ENCODE measurements at places on chromosomes 1 and 21.

DNA sequence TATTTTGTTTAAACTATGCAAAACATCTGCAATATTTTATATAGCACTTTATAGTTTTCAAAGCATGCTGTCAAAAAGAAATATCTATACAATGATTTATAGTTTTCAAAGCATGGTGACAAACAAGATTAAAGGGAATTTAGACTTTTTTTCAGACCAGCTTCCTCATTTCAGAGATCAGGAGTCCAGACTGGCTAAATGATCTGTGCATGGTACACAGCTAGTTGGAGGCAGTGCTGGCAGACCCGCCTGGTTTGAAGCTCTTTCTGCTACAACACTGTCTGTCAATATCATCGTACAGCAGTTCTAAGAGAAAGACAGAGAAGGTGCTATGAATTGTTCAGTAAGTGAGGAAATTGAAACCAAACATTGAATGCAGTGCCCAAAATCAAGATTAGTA is 479.0 kb downstream of the PTBP2 start:
- no peak for DNase-seq

DNA sequence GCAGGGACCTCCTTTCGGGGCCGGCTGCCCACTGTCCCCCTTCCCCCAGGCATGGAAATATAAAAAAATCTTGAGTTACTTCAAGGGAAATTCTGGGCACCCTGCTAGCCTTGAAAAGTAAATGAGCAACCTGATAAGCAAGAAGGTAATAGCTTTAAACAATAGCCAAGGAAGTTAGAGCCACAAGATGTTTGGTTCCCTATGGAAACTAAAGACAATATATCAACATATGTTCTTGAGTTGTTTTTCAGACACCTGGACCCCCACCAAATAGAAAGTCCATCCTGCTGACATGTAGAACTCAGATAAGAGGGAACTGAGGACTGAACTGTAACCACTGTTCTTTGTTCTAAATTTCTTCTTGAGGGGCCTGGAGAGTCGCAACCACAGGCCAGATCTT is 19.3 kb upstream of the SLC35A3 start:
- DNase-seq, result no peak

- no peak for DNase-seq
These were observed 57.1 kb downstream of the DDAH1 start for GRCh38 chr1:85407746-85408377.

- no peak for DNase-seq
These were observed 12.3 kb upstream of the TARS2 start for GRCh38 chr1:150474869-150475268.

DNA sequence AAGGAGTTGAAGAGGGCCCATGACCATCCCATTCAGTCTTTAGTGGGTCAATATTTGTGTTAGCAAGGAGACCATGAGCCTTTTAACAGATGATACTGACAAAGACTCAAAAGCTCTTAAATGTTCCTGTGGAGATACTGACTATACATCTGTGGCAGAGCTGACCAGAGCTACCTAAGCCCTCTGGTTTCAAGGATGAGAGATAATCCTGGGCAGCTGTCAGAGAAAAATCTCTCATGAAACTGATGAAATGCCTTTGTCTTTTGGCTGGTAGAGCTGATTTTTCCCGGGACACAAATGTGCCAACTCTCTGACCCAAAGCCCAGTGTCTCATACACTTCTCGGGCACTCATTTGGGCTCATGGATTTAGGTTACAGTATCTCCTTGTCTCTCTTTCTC is 100.9 kb downstream of the XCL2 start:
- no peak for DNase-seq

- peak; percentile 15 for DNase-seq
These were observed 26.4 kb downstream of the USP48 start for GRCh38 chr1:21756393-21757089.

GRCh38 chr1:34144766-34145165 is 20.3 kb downstream of the CSMD2 start:
- DNase-seq, result no peak

GRCh38 chr1:232109391-232109790 is 482.8 kb downstream of the DISC1 start:
- DNase-seq, result no peak

DNA sequence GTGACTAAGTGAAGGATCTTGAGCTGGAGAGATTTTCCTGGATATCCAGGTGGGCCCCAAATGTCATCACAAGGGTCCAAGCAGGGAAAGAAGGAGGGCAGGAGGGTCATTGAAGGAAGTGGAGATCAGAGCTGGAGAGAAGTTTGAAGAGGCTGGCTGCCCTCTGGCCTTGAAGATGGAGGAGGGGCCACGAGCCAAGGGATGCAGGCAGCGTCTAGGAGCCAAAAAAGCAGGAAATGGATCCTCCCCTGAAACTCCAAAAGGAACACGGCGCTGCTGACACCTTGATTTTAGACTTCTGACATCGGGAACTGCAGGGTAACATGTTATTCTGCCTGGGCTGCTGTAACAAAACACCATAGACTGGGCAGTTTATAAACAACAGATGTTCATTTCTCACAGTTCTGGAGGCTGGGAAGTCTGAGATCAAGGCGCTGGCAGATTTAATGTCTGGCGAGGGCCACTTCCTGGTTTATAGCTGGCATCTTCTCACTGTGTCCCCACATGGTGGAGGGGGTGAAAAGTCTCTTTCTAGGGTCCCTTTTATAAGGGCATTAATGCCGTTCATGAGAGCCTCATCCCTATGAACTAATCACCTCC is 28.8 kb upstream of the ZBTB21 start:
- DNase-seq, result peak; percentile 90

- DNase-seq, result no peak
These were observed 31.4 kb downstream of the OLFM3 start for GRCh38 chr1:101965341-101965740.

DNA sequence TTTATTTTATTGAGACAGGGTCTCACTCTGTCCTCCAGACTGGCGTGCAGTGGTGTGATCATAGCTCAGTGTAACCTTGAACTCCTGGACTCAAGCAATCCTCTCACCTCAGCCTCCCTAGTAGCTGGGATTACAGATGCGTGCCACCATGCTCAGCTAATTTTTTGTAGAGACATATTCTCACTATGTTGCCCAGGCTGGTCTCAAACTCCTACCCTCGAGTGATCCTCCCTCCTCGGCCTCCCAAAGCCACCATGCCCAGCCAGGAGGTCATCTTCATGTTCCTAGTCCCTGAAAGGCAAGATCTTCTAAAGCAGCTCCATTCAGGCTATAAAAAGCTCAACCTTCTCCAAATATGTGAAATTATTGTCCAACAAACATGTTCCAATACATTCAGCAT is 53.9 kb downstream of the TOR1AIP2 start:
- DNase-seq, result no peak

GRCh38 chr1:4081806-4082711 is 182.0 kb upstream of the C1orf174 start:
- no peak for DNase-seq

DNA sequence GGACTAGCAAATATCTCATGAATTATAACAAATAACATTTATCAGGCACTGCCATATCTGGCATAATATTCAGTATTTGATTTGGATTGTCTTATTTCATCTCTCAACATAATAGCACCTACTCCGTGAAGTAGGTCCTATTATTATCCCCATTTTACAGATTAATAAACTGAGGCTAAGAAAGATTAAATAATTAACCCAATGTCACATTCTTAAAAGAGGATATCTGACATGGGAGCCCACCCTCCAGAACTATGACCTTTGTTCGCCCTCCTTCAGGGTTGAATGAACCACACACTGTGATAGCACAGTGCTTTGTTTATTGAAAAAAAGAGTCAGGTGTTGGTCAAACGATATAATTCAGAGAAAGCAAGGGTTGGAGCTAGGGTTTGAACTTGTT is 19.4 kb upstream of the MAGI3 start:
- no peak for DNase-seq

DNA sequence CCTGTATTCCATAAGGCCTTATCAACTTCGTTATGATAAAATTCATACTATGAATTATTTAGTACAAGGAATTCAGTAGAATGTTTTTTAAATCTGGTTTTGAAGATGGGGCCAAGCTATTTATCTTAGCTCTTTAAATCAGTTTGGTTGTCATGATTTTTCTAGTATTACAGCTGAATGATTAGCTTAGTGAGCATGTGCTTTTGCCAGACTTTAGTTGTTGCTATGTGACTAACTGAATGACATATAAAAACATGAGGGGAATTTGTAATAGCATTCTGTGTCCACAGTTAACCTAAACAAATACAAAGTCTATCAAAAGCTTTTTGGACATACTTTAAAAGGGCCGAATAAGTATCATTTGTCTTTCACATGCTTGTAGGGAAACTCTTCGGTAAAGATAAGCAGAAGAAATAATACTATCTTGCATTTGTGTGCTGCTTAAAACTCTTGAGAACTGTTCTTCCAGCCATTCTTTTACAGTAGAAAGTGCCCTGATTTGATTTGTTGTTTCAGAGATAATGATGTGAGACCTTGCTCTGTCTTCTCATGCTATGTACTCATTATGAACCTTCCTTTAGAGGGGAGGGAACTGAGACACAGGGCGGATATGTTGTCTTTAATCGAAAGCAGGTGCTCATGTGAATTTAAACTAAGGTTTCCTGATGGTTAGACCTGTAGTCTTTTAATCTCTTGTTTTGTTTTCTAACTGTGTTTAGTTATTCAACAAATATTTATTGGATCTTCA is 18.8 kb downstream of the NEK7 start:
- peak; percentile 63 for DNase-seq
